ENCODE measurements at places on chromosomes 7 and 10. TPM values are rescaled to one million over a fixed set of nuclear protein-coding genes. Genes with fewer than 3 reads are reported as not detected.

OR2A42 gene
- not detected for total RNA-seq

ADGRA1 gene
- not detected for total RNA-seq

STOX1 gene
- total RNA-seq, result 0.64 TPM

NEURL1 gene
- 0.68 TPM for total RNA-seq

OGDHL gene
- total RNA-seq, result 0.25 TPM

GSAP gene
- total RNA-seq, result 0.62 TPM

INHBA gene
- total RNA-seq, result 1.5 TPM

TAS2R60 gene
- not detected for total RNA-seq

KCNH2 gene
- not detected for total RNA-seq

ATOH7 gene
- not detected for total RNA-seq

OR2AE1 gene
- total RNA-seq, result not detected

UPK3B gene
- total RNA-seq, result not detected

LAMB4 gene
- total RNA-seq, result 0.10 TPM

FZD8 gene
- total RNA-seq, result 2.4 TPM

NPFFR1 gene
- total RNA-seq, result not detected

EDRF1 gene
- 9.4 TPM for total RNA-seq

MPP7 gene
- total RNA-seq, result not detected

RBM20 gene
- not detected for total RNA-seq

AGFG2 gene
- 35.0 TPM for total RNA-seq

ZDHHC4 gene
- 29.9 TPM for total RNA-seq

CCNY gene
- total RNA-seq, result 33.1 TPM

MYOF gene
- total RNA-seq, result 136 TPM

AKR1C8 gene
- total RNA-seq, result not detected

ENKUR gene
- 0.10 TPM for total RNA-seq

SH2B2 gene
- total RNA-seq, result 4.6 TPM

UPP1 gene
- total RNA-seq, result 9.7 TPM

GPR158 gene
- 0.15 TPM for total RNA-seq

CTAGE4 gene
- total RNA-seq, result not detected

ACSL5 gene
- total RNA-seq, result 18.5 TPM

DKK1 gene
- 112 TPM for total RNA-seq

Measured in cardiac ventricle fibroblast (primary cell).